ENCODE measurements at places on chromosomes 12 and 14.

DNA sequence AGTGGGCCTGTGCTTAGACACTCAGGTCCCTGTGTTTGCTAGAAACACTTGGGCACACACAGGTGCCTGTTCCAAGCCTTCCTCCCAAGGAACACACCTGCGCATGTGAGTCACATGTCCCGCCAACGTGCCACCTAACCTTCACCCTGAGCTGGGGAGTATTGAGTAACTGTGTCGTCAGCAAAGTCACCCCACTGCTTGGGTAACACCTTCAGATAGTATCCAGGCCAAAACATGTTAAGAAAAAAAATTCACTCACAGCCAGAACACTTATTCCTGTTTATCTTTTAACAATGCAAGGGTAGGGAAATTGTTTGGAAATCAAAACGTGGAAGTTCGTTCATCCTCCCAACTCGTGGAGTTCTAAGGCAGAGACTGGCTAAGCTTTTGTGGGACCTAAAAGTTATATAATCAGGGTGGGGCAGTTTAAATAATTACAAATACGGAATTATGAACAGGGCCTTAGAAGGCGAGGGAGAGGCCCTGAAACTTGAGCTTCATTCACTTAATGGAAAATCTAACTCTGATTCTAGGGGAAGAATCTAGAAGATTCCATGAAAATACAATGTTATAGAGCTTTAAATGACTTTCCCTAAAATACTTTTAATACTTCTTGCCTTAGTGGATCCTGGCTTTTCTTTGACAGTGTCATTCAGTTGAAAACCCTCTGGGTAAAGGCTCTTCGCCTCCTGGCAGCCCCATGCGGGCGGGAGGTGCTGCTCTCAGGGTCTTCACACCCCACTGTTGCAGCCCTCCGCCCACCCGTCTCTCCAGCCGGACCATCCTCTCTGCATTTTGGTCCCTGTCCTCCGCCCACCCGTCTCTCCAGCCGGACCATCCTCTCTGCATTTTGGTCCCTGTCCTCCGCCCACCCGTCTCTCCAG lies 30.3 kb upstream of the ADIPOR2 start:
- DNase-seq = no peak

DNA sequence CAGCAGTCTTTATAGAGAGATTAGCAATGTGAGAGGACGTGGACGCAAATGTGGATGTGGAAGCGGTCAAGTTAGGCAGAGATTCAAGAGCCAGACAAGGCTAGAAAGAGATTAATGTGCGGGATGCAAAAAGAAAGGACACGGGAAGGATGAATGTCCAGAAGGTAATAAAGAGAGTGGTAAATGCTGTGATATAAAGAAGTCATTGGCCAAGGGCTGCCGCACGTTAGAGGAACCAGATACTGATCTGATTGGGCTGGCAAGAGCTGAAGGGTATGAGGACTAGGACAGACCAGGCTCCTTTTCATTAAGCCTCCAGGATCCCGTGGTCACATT lies 59.5 kb downstream of the DHRS2 start:
- DNase-seq = no peak

- DNase-seq = peak; percentile 84
These were observed 71.4 kb upstream of the GPR68 start for GRCh38 chr14:91315844-91316267.

- DNase-seq = no peak
These were observed 569 bp upstream of the RGS6 start for GRCh38 chr14:71931492-71932228.
